ENCODE measurements at places on chromosomes 16 and 17.

DNA sequence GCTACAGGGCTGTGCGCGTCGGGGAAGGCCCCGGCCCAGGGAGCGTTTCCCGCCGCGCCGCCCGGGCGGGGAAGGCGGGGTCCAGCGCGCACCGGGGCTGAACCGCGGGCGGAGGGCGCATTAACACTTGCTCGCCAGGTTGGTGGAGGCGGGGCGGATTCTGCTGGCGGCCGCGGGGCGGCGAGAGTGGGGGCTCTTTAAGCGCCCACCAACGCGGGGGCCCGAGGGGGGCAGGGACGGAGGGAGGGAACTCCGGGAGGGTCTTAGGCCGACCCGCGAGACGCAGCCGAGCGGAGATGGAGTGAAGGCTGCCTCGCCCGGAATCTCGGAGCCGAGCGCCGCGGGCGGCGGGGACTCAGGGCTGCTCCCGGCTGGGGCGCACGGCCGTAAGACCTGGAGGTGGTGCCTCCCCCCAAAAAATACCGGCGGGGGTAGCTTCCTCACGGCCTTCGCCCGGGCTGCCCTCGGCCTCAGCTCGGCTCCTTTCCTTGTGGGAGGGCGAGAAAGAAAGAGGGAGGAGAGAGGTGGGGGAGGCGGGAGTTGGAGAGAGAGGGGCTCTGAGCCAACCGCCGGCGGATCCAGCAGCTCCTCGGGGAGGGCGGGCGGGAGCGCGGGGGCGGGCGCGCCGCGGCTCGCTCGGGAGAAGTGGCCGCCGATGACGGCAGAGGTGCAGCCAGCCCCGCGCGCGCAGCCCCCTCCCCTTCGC lies 415 bp upstream of the FOXF1 start:
- DNase-seq, result no peak

- no peak for DNase-seq
Observed at GRCh38 chr17:7836596-7837407, 2.8 kb downstream of the KDM6B start.

GRCh38 chr17:16314859-16315258 lies 38.4 kb downstream of the CENPV start:
- DNase-seq, result no peak

- no peak for DNase-seq
Observed at GRCh38 chr17:41535764-41536481, 7.8 kb upstream of the KRT19 start.

- no peak for DNase-seq
Observed at GRCh38 chr16:76490036-76490639, 212.9 kb downstream of the CNTNAP4 start.

- DNase-seq, result no peak
Observed at GRCh38 chr17:6539871-6540270, 16.5 kb downstream of the PITPNM3 start.

DNA sequence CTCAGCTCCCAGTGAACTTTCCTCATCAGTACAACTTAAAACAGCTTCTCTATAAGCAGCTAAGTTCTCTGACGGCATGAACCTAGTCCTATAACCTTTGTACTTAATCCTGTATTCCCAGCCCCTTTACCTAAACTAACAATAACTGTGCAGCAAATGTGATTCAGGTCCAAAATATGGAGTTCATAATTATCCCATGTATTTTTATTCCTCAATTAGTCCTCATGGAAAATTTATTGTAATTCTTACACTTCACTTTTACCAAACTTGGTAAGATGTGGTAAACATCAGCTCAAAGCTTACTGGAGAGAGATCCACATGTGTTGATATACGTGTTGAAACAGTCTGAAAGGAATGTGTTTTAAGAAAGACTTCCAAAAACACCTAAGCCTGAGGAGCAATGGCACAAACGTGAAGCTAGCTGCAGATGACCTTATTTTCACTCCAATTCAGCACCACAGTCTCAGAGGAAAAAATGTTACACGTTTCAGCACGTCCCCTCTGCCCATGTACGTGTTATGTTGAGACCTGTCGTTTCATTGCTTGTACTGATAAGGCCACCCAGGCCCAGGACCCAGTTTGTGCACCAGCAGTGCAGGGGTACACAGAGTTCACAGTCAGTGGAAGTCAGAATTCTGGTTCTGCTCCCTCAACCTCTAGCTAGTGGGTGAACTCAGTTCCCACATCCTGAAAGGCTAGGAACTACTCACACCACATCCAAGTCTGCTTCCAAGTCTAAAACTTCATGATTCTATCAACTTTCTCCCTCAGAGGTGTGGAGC lies 7.1 kb downstream of the USP31 start:
- no peak for DNase-seq

GRCh38 chr16:85227084-85227945 lies 115.0 kb upstream of the CIBAR2 start:
- DNase-seq, result no peak

DNA sequence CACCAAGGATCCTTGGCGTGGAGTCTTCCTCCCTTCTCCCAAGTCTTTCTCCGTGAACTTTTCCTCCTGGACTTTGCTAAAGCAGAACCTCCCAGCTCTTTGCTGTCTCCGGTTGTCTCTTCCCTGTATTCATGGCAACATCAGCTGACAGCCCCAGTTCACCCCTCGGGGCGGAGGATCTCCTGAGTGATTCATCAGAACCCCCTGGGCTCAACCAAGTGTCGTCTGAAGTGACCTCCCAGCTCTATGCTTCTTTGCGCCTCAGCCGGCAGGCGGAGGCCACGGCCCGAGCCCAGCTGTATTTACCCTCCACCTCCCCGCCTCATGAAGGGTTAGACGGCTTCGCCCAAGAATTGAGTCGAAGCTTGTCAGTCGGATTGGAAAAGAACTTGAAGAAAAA lies 943 bp downstream of the CNTROB start:
- no peak for DNase-seq

All from glomerular endothelial cell (primary cell).